ENCODE measurements at places on chromosomes 1 and 21.

GRCh38 chr1:211335522-211336157 lies 9.0 kb downstream of the TRAF5 start:
- no peak for DNase-seq

GRCh38 chr1:159946242-159947187 lies 1.1 kb upstream of the IGSF9 start:
- DNase-seq, result no peak

- DNase-seq, result no peak
These were observed 63.1 kb upstream of the HIVEP3 start for GRCh38 chr1:41981796-41982195.

DNA sequence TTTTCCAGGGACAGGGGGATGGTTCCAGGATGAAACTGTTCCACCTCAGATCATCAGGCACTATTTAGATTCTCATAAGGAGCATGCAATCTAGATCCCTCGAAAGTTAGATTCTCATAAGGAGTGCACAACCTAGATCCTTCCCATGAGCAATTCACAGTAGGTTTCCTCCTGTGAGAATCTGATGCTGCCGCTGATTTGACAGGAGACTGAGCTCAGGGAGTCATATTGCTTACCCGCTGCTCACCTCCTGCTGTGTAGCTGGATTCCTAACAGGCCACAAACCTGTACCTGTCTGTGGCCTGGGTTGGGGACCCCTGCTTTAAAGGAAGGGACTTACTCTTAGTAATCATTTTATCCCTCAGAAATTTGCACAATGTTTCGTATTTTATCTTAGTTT lies 9.3 kb downstream of the CTH start:
- no peak for DNase-seq

DNA sequence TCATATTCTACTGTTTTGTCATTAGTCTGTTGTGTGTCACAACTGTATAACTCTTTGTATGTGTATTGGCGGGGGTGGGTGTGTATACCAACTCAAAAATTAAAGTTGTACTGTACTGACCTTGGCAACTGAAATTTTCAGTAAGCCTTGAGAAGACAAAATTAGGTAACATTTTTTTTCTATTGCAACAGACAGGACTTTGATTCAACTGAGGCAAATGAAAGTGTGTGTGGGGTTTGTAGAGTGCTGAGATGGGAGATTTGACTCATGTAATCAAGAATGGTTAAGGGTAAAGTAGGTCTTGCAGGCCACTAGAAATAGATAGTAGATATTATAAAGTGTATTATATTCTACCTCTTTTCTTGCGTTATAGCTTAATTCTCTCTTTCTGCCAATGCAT lies 14.6 kb upstream of the B3GALT2 start:
- DNase-seq, result no peak

- DNase-seq, result no peak
These were observed 114.6 kb downstream of the MRPS6 start for GRCh38 chr21:34187935-34188334.

DNA sequence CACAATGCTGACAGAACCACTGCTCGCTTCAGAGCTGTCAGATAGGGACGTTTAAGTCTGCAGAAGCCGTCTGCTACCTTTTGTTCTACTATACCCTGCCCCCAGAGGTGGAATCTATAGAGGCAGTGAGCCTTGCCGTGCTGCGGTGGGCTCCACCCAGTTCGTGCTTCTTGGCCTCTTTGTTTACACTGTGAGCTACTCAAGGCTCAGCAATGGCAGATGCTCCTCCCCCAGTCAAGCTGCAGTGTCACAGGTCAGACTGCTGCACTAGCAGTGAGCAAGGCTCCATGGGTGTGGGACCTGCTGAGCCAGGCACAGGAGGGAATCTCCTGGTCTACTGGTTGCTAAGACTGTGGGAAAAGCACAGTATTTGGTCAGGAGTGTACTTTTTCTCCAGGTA lies 47.1 kb downstream of the LEPR start:
- no peak for DNase-seq

DNA sequence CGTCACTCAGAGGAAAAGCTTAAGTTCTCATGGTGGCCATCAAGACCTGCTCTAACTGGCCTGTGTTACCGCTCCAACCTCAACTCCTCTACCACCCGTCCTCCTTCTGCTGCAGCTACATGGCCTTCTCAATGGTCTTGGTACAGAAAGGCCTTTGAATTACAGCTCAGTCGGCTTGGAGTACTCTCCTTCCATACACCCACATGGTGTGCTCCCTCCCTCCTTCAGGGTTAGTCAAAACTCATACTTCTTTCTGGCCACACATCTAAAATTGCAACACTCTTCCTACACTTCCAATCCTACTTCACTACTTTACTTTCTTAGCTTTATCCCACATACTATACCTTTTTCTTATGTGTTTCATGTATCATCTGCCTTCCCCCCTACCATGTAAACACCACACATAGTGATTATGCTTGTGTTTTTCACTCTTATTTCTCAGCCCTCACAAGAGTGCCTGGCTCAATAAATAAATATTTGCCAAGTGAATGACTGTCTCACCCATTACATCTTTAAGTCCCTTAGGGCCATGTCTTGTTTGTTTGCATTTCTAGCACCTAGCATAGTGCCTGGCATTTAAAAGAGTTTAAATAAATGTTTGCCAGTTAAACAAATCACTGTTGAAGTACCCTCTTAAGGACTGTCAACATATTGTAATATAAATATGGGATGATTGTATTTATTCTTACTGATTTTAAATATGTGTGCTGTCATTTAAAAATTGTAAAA lies 37.6 kb upstream of the HMCN1 start:
- DNase-seq, result no peak

Measured in stimulated activated CD8-positive, alpha-beta memory T cell treated with anti-CD3 and anti-CD28 coated beads, Interleukin-7, amount 100 ng/mL, for 1 hour (primary cell).